ENCODE measurements at places on chromosomes 4 and X.

GRCh38 chr4:176910646-176911045 lies 117.9 kb upstream of the VEGFC start:
- no peak for DNase-seq

- no peak for DNase-seq
Observed at GRCh38 chr4:103008875-103009729, 10.4 kb downstream of the SLC9B1 start.

DNA sequence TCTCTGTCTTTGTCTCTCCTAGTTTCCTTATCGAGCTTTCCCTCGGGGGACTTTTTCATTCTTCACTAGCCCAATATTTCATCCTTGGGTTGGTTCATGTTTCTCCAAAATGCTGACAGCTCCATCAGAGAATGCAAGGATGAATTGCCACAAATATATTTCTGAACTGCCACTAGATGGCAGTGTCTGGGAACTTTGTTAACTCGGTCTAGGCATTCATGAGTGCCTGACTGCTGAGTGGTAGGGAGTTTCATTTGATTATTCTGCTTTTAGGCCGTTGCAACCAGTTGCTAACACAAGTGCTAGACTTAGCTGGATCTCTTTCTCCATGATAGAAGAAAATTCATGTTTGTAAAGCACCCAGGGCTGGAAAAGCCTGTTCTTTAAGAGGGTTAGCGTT lies 73.5 kb upstream of the RAP2C start:
- DNase-seq = no peak

- no peak for DNase-seq
Observed at GRCh38 chr4:48558819-48559218, 68.8 kb downstream of the ZAR1 start.

- DNase-seq = no peak
Observed at GRCh38 chr4:161929956-161930355, 233.8 kb downstream of the FSTL5 start.

- no peak for DNase-seq
Observed at GRCh38 chr4:110735686-110736085, 112.8 kb upstream of the PITX2 start.

GRCh38 chrX:110222497-110223257 lies 95.2 kb downstream of the AMMECR1 start:
- DNase-seq = no peak

DNA sequence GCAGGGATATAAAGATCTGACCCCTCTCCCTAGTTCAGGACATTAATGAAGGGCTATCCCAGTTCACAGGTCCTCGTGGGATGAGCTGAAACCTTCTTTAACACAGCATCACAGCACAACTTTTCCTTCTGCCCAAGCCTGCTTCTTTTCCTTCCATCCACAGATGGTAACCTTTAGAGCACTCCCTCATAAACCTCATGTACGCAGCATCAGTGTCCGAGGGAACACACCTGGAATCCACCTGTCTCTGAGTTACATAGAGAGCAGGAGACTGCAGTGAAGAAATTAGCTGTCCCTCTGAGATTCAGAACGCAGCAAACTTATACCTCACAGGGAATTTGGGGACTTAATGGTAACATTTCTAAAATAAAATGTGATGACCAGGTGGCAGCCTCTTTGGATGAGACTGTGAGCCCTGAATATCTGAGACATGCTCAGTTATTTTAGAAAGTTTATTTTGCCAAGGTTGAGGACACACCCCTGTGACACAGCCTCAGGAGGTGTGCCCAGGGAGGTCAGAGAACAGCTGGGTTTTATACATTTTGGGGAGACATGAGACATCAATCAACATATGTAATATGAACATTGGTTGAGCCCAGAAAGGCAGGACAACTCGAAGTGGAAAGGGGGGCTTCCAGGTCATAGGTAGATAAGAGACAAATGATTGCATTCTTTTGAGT lies 73.8 kb upstream of the PACRGL start:
- DNase-seq = no peak

DNA sequence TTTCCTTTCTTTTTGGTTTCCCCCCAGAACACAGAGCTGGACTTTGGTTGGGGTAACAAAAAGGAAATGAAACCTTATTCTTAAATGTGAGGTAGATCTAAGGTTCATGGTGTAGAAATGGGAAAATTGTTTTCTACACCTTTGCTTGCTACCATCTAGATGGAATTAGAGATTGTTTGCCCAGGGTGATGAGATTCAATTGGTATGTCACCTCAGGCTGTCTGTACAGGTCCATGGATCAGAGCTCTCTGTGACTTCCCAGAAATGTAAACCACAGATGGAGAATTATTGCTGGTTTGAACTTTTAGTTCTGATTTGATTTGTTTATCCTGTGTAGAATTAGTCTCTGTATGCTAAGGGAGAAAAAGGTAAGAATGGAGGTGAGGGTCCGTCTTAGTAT lies 146.7 kb downstream of the PCDH7 start:
- no peak for DNase-seq

DNA sequence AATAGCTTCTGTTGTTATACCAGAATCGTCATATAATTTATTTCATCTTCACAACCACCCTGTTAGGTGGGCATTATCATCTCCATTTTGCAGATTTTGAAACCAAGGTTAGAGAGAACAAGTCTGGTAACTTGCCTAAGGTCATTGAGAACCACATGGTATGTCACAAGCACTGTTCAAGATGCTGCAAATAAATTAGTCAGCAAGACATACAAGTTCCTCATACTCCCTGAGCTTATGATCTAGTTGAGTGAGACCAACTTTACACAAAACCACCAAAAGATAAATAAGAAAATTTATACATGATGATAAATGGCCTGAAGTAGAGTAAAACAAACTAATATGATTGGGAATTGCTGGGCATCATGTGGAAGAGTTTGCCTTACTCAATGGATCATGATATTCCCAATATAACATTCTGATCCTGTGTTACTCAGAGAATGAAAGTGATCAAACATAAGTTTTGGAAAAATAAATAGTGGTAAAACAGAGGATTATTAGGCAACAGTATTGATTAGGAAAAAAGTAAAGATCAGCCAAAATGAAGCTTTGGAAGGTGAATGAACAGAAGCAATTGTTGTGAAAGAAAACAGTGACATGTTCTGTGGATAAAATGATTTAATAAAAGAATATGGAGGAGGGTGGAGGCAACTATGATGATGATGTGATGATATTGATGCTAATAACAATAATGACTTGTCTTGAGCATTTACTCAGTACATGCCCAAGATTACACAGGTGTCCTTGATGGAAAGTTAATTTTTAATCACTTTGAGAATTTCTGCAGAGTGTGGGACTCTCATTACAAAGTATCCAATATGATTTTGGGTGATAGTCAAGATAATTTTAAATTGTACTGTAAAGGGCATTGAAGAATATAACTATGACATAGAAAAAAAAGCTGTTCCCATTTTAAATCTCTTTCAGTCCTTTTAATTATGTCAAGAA lies 34.1 kb upstream of the IL1RAPL1 start:
- no peak for DNase-seq

- DNase-seq = no peak
Observed at GRCh38 chr4:22546299-22546698, 30.4 kb upstream of the ADGRA3 start.

- DNase-seq = peak; percentile 2
Observed at GRCh38 chrX:110317061-110317819, 645 bp downstream of the AMMECR1 start.

DNA sequence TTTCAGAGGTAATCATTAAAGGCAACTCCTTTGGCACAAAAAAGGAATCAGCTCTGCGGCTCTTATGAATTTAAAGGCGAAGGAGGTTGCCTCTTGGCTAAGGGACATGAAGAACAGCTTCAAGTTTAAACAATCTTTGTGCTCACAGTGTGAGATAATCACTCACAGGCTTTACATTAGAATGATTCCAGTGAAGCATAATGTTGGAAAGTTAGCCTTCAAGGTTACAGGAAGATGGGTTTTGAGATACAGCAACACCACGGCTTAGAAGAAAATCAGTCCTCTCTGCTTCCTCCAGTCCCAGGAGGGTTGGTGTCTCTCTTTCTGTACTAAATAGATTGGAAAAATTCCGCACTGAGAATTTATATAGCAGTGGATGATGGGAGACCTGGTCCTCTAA lies 11.6 kb upstream of the SCD5 start:
- no peak for DNase-seq

DNA sequence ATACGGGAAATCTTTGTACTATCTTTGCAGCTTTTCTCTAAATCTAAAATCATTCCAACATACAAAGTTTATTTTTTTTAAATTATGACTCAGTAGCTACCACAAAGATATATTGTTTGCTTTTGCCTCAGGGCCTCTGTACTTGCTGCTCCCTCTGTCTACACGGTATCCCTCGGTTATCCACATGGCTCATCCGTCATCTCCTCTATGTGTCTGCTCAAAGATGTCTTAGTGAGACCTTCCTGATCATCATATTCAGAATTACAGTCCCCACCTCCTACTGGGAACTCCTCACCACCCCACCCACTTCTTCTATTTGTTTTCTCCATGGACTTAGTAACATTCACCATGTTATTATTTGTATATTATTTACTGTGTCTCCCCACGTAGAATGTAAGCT lies 107.8 kb downstream of the PARM1 start:
- DNase-seq = no peak

GRCh38 chr4:101708293-101709039 lies 82.1 kb upstream of the BANK1 start:
- DNase-seq = no peak

DNA sequence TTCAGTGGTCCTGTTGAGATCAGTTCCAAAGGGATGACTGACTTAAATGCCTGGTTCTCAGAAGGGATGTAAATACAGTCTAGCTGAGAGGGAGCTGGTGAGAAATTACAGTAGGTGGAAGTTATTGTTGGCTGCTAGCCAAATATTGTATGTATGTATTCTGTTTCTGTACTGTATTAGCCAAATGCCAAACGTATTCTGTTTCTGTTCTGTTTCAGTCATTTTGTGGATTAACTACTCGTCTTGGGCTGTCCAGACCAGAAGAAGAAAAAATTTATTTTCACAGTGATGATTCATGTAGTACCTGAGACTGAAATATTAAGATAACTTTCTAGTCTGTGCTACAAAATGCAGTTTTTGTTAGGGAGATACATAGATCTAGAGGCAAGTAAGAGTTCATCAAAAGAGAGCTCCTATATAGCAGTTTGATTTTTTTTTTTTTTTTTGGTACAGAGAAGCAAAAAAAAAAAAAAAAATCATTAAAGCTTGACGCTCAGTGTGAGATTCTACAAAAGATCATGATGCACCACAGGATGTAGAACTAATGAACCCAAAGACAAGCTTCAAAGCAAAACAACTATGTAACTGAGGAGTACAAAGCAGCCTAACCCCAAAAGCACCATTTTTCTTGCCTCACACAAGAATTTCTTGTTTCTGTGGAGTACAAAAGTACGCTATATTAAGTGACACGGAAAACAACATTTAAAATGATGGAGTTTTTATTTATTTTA lies 54.8 kb downstream of the CASP6 start:
- no peak for DNase-seq

- DNase-seq = no peak
Observed at GRCh38 chrX:53266914-53267313, 14.5 kb downstream of the IQSEC2 start.

All from stimulated activated CD4-positive, alpha-beta T cell treated with anti-CD3 and anti-CD28 coated beads, Interleukin-15, amount 100 ng/mL, for 1 hour (primary cell).